ENCODE measurements at places on chromosomes 7 and 10. TPM values are rescaled to one million over a fixed set of nuclear protein-coding genes. Genes with fewer than 3 reads are reported as not detected.

The NRCAM gene
- total RNA-seq, result 2.0 TPM

The VWA2 gene
- total RNA-seq, result not detected

The TMEM176B gene
- 10.2 TPM for total RNA-seq

The MPLKIP gene
- 33.0 TPM for total RNA-seq

The C10orf62 gene
- not detected for total RNA-seq

The FGFR2 gene
- 157 TPM for total RNA-seq

The OR2A1 gene
- total RNA-seq, result 3.8 TPM

The MAT1A gene
- total RNA-seq, result 0.21 TPM

The MYPN gene
- total RNA-seq, result not detected

The SLC39A12 gene
- not detected for total RNA-seq

The FAM25G gene
- not detected for total RNA-seq

The SOSTDC1 gene
- not detected for total RNA-seq

The PAPOLB gene
- total RNA-seq, result not detected

The BEND7 gene
- 16.8 TPM for total RNA-seq

The ACTL6B gene
- total RNA-seq, result not detected

The UTF1 gene
- total RNA-seq, result not detected
